ENCODE measurements at places on chromosomes 2 and 18.

DNA sequence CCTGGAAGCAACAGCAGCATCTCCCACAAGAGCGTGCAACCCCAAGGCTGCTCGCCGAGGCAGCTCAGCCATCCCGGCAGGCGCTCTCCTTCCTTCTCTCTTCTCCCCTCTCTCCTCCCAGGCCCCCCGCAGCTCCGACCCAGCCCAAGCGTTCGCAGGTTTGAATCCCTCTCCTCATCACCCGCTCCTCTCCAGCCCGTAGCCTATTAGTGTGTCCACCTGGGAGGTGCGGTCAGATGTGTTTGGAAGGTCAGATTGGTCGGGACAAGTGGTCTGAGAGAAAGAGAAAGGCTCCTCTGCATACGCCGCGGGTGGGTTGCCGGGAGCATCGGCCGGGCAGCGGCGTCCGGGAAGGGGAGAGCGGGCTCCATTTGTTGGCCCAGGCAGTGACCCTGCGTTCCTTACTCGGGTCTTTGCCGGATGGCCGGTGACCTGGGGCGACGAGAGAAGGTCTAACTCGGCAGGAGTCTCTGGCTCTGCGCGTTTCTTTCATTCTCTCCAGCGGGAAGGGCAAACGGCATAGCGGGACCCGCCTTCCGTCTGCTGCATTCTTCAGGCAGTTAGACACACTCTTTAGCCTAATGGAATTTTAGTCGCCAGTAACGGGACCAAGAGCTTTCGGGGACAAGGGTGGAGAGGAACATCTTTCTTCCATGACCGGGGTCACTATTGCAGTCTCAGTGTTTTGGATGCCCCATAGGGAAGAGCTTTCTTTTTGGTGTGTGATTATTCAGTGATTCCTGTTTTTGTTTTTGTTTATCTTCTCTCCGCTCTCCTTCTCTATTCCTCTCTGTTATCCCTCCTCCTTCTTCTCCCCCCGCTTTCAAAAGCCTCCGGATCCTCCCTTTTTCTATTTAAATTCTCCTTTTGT lies 1.1 kb upstream of the TMEFF2 start:
- peaks cover 23% of the 10 kb centered on the region for H3K4me1 ChIP-seq
- peaks cover 82% of the 10 kb centered on the region for H3K27me3 ChIP-seq
- H3K36me3 ChIP-seq: no peaks in the 10 kb centered on the region
- H3K4me3 ChIP-seq: peak overlapping the region; percentile 36
- no peak overlapping the region for H3K27ac ChIP-seq
- DNase-seq: peak; percentile 72

- H3K36me3 ChIP-seq: no peaks in the 10 kb centered on the region
- H3K4me1 ChIP-seq: peaks cover 21% of the 10 kb centered on the region
- H3K27me3 ChIP-seq: no peaks in the 10 kb centered on the region
- H3K4me3 ChIP-seq: no peak overlapping the region
- no peak for DNase-seq
- no peak overlapping the region for H3K27ac ChIP-seq
Observed at GRCh38 chr18:8667846-8668245, 37.5 kb upstream of the MTCL1 start.

- no peak for DNase-seq
- peaks cover 71% of the 10 kb centered on the region for H3K36me3 ChIP-seq
- no peak overlapping the region for H3K27ac ChIP-seq
- H3K4me1 ChIP-seq: peaks cover 36% of the 10 kb centered on the region
Observed at GRCh38 chr2:120947327-120947726, 211.7 kb downstream of the GLI2 start.

DNA sequence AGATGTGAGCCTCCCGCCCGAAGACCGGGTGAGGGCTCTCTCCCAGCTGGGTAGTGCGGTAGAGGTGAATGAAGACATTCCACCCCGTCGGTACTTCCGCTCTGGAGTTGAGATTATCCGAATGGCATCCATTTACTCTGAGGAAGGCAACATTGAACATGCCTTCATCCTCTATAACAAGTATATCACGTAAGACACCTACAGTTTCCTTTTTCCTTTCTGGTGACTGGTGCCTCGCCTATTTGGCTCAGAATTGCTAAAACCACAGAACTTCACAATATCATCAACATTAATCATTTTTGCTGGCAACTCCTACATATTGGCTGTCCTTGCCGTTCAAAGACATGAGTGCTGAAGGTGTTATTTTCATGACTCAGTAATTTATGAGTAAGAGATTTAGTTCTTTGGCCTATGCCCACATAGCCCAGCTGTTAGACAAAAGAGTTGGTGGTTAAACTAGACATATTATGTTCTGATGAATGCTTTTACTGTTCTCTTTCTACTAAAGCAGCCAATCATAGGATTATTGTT lies 2.2 kb downstream of the STAMBP start:
- H3K4me1 ChIP-seq: peaks cover 19% of the 10 kb centered on the region
- DNase-seq: peak; percentile 7
- H3K36me3 ChIP-seq: peaks cover 38% of the 10 kb centered on the region

- H3K27me3 ChIP-seq: no peaks in the 10 kb centered on the region
- DNase-seq: peak; percentile 57
- H3K4me3 ChIP-seq: no peak overlapping the region
- H3K4me1 ChIP-seq: peaks cover 13% of the 10 kb centered on the region
- no peaks in the 10 kb centered on the region for H3K36me3 ChIP-seq
- H3K27ac ChIP-seq: peak overlapping the region; percentile 15
Observed at GRCh38 chr2:188969236-188969635, 4.9 kb upstream of the COL3A1 start.

DNA sequence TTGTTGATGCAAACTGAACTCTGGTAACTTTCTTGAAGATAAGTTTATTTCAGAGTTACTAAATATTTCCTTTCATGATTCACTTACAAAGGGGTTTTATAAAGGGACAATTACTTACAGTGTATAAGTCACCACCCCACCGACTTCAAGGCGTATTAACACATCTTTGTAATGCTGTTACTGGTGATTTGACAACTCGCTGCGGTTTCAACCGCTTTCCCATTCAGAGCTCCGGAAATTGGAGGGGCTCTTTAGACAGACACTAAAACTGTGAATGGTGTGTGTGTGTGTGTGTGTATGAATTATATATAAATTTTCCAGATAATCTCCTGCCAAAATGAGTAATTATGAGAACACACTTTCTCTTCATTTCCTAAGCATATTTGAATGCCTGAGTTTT lies 4.9 kb downstream of the TM4SF20 start:
- no peaks in the 10 kb centered on the region for H3K36me3 ChIP-seq
- no peak for DNase-seq
- no peaks in the 10 kb centered on the region for H3K27me3 ChIP-seq

Data from SJSA1 (cell line).